Activated T-cell treated with anti-CD3 and anti-CD28 coated beads for 24 hours (primary cell): ENCODE measurements at places on chromosomes 3 and 15.

DNA sequence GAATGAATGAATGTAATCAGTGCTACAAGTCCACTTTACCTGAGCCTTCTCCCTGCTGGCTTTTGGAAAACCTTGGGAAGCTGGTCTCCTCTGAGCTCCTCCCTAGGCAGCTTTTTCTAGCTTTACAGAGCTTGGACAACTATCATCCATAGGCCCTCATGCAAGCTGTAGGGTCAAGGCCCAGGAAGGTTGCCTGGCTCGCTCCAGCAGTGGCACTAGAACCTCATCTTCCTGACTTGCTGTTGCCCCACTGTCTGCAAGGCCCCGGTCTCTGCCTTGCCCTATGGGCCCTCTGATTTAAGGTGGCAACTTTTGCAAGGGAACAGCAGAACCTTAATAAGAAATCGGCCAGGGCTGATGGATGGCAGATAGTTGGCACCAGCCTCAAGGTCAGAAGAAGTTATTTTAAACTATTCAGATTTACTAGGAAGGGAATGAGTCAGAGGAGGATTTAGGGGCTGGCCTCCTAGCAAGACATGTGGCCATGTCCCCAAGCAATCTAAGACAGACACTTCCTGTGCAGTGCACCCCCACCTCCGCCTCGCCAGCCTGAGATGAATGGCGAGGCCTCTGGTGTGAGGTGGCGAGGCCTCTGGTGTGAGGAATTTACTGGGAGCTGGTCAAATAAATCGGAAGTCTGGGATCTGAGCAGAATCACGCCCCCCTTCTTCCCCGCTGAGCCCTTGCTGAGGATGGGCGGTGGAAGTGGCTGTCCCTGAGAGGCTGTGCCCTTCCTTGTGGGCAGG lies 180.8 kb downstream of the MEGF11 start:
- DNase-seq: no peak

DNA sequence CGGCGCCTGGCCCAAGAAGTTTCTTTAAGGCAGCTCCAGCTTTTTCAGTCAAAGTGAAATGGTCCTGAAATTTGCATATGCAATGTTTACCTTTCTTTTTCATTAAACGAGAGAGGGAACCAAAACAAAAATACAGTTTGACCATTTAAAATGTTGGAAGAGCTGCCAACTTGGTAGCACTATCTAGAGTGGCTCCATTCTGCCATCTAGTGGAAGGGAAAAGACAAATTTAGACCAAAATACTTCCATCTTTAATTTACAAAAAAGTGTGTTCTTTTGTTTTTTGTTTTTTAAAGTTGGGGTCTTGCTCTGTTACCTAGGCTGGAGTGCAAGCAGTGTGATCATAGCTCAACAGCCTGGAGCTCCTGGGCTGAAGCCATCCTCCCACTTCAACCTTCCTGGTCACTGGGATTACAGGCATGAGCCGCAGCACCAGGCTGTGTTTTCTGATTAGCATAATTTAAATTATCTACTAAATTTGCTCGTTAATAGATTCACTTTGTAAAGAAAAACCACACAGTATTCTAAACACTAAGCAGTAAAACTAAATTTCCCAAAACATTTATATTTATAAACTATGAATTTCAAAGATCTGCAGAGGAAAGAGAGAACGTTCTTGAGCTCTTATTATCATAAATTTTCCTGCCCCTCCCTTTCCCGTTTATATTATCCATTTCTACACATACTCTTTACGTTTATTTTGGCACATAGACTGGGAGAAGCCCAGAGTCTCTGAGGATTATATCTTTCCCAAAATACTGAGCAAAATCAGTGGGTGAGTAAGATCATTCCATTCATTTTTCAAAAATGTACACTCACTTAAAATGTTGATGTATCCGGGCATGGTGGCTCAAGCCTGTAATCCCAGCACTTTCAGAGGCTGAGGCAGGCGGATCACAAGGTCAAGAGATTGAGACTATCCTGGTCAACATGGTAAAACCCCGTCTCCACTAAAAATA lies 15.4 kb upstream of the RFC4 start:
- no peak for DNase-seq

DNA sequence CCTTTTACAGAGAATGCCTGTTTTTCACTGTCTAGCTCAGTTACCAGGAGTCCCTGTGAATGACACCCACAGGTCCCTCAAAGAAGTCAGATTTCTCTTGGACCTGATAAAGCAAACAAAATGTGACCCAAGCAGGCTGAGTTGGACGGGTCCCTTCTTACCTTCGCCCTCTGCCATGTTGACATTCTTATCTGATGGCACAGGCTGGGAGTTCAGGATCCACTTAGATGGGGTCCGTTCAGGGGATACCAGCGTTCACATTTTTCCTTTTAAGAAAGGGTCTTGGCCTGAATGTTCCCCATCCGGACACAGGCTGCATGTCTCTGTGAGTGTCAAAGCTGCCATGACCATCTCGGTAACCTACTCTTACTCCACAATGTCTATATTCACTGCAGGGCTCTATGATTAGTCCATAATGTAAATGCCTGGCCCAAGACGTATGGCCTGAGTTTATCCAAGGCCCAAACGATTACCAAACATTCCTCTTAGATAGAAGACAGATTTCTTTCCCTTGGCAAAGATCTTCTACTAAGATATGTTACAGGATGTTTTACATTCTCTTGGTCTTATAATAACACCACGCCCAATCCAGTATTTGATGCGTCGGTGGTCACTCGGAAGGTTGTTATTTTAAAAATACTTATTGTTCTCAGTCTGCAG lies 179.1 kb downstream of the THSD4 start:
- no peak for DNase-seq

- DNase-seq: no peak
Observed at GRCh38 chr15:71066983-71067382, 48.3 kb upstream of the THSD4 start.

DNA sequence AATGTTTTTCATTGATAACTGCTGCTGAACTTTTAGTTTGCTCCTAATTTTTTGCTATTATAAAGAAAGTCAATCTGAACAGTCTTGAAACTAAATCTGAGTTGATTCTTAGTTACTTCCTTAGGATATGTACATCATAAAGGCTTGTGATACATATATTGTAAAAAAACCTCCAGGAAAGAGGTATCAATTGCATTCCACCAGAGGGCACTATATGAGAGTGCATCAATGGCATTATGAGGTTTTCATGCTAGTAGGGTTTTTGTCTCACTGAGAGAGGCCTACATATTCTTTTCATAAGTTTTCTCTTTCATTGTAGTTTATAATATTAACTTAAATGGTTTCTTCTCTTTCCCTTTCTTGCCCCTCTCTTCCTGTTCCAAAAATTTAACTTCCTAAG lies 46.9 kb downstream of the PIK3R4 start:
- DNase-seq: no peak

DNA sequence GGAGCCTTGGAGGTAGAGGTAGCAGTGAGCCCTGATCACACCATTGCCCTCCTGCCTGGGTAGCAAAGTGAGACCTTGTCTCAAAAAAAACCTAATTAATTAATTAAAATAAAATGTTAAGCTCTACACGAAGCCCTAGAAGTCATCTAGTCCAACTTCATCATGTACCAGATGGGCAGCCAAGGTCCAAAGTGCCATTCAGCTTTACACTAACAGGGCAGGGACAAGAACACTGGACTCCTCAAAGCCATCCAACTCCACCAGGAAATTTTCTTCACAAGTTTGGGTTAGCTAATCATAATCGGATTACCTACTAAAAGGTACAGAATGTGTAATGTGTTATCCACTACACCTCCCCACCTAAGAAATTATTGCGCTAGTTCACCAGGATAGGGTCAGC lies 48.8 kb downstream of the WWTR1 start:
- no peak for DNase-seq

DNA sequence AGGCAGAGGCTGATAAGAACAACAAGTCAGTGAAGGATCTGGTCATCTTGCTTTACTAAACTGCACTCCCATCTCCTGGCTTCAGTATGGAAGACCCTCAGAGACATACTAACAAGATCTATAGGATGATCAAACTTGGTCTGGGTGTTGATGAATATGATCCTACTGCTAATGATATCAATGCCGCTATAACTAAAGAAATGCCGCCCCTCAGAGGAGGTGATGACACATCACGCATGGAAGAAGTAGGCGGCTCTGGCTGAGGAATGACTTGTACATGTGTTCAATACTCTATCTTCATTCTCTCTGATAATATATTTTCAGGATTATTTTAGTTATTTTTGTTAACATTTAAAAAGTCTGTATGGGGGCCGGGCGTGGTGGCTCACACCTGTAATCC lies 17.5 kb upstream of the EIF2B5 start:
- no peak for DNase-seq

GRCh38 chr3:99250272-99250671 lies 348.8 kb upstream of the DCBLD2 start:
- DNase-seq: no peak

DNA sequence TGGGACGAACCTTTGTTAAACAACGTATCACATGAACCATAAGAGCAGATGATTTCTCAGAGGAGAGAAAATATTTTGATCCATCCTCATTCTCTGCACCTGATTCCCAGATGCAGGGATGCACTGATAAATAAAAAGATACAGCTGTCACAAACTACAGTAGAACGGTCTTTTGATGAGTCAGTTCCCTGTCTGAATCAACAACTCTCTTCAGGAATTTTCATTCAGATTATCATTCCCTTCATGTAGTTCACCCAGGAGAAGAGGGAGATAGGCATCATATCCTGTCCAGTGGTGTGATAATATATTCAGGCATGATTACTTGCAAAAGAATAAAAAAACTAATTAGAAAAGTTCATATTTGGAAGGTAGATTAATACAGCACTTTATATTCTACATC lies 521.5 kb downstream of the PYDC2 start:
- DNase-seq: no peak

- DNase-seq: no peak
Observed at GRCh38 chr3:150682824-150683223, 20.9 kb downstream of the ERICH6 start.

DNA sequence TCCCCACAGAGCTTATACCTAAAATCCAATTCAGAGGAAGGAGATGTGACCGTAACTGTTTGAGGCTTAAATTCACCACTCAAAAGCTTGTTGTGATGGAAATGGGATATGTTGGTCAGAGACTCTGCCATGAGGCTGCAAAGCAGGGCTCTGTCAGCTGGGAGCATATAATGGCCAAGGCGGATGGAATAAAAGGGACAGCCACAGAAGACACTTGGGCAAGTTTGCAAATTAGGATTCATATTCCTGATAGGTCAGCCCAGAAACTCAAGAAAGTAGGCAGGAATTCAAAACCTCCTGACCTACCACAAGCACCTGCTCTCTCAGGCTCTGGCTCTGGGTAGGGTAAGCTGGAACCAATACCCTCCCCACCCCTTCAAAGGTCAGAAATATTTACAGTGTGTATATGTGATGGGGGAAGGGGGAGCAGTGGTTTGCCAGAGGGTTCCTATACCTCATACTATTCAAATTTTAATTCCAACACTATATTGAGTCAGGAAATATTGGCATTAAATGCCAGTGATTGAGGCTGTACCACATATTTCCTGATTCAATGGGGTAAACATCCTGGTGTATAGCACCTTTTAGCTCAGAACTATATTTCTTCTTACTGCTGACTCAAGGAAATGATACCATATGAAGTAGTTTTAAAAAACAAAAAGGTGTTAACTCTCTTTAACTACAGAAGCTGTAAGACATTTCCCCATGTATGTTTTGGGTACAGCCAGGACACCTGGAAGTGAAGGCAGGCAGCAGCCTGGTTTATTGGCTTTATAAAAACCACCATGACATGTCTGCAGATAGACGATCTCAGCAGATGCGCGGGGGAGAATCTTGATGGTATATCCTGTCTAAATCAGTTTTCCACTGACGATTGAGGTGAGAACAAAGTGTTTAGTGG lies 19.2 kb downstream of the FYCO1 start:
- DNase-seq: no peak

DNA sequence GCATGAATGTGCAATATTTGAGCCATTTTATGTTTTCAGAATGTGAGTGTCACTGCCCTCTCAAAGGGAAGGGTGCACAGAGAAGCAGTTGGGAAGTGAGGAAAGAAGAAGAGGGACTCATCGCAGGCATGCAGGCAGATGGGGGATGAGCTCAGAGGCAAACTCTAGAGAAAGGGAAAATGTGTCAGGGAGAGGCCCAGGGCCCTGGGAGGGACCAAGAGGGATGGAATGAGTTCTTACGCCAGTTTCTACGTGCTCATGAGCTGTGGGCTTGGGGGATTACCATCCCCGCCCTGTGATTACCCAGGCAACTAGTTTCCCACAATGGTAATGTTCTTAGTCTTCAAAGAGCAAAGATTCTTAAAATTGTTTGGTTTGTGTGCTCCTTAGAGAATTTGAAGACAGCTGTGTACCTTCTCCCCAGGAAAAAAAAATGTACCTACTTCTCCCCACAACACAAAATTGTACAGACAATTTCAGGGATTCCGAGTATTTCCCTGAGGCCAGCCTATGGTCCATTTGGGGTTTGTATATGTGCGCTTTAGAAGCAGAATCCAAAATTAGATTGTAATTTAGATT lies 17.8 kb downstream of the GCSAM start:
- no peak for DNase-seq

GRCh38 chr3:114745322-114746240 lies 401.5 kb downstream of the ZBTB20 start:
- no peak for DNase-seq

DNA sequence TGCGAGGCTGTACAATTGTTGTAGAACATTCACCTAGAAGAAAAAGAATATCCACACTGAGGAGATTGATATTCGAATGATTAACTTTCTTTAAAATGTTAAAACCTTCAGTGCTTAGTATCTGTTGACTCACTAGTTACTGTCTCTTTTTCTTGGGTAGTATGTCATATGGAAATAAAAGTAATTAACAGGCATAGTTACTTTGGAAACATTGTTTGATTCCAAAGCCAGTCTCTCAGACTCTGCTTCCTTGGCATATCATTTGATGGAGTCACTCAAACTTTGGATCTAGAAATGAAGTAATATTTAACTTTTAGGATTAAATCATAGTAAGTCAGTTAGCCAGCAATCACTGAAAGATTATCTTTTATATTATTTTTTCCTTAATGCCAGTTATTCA lies 63.4 kb downstream of the MAP2K5 start:
- DNase-seq: no peak

GRCh38 chr3:66010348-66010738 lies 28.4 kb downstream of the MAGI1 start:
- no peak for DNase-seq

- DNase-seq: no peak
Observed at GRCh38 chr3:143242691-143243090, 123.1 kb downstream of the CHST2 start.

GRCh38 chr3:119967353-119968006 lies 126.8 kb downstream of the GSK3B start:
- DNase-seq: no peak

DNA sequence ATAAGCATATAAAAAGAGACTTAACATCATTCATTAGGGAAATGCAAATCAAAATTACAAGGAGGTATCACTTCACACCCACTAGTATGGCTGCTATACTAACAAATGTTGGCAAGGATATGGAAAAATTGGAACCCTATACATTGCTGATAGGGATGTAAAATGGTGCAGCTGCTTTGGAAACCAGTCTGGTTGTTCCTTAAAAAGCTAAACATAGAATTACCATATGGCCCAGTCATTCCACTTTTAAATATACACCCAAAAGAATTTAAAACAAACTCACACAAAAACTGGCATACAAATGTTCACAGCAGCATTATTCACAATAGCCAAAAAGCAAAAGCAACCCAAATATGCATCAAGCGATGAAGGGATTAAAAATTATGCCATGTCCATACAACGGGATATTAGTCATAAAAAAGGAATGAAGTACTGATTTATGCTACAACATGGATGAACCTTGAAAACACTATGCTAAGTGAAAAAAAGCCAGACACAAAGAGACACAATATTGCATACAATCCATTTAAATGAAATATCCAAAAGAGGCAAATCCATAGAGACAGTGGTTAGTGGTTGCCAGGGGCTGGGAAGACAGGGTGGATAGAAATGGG lies 118.3 kb downstream of the OSBPL10 start:
- no peak for DNase-seq

GRCh38 chr3:62319570-62320243 lies 53.6 kb downstream of the FEZF2 start:
- no peak for DNase-seq
